ENCODE measurements at places on chromosomes 6 and 20.

DNA sequence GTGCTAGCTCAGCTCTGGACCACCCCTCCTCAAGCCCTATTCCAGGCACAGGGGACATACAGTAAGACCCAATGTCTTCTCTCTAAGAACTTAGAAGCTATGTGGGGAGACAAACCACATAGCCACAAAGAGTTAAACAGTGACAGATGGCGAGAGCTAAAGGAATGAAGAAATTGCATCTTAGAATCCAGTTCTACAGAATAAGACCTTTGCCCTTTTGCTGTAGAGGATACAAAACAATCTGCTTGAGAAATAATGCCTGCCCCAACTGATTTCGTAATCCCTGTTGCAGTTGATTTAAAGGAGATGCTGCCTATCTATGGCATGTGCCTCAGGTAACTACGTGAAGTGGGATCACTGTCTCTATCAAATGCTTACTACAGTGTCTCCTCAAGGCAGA, 31.2 kb downstream of the TNFRSF21 start:
- no peak for DNase-seq

DNA sequence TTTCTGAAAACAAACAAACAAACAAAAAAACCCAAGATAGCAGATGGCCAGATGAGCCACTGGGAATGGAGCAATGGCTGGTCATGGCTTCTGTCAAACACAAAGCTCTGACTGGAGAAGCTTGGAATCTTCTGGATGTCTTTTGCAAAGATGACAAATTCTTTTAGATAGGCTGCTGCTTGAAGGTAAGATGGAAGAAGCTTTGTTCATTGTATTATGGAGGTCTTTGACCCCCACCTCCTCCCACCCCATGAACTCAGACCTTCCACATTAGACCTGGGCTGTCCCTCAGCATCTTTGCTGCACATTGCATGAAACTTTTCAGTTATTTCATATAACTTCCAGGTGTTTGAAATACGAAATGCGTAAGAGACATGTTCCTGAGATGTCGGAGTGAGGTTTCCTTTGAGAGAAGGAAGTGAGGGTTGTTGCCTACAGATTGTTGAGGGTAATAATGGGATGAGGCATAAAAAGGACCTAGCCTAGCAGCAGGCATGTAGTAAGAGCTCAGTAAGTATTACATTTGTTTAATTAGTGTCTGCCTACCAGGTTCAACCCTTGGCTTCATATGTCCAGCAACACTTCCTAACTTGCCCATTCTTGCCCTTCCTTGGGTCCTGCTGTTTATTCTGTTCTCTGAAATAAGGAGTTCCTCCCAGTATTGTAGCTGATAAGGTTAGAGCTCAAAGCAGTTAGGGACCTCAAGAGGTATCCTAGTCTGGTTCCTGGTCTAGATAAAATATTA, 51.4 kb upstream of the IER3 start:
- DNase-seq: no peak

GRCh38 chr6:370555-370954, 21.0 kb upstream of the IRF4 start:
- DNase-seq: no peak

GRCh38 chr6:24207413-24207812, 81.4 kb downstream of the NRSN1 start:
- DNase-seq: no peak

DNA sequence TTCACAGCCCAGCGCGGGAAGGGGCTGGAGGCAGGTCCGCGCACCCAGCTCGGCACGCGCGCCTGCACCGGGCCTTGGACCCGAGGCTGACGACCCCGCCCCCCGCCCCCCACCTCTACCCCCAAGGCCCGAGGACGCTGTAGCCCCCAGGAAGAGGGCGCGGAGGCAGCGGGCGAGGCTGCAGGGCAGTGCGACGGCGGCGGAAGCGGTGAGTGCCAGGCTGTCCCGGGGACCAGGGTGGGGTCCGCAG, 1.2 kb downstream of the LIME1 start:
- DNase-seq: no peak

DNA sequence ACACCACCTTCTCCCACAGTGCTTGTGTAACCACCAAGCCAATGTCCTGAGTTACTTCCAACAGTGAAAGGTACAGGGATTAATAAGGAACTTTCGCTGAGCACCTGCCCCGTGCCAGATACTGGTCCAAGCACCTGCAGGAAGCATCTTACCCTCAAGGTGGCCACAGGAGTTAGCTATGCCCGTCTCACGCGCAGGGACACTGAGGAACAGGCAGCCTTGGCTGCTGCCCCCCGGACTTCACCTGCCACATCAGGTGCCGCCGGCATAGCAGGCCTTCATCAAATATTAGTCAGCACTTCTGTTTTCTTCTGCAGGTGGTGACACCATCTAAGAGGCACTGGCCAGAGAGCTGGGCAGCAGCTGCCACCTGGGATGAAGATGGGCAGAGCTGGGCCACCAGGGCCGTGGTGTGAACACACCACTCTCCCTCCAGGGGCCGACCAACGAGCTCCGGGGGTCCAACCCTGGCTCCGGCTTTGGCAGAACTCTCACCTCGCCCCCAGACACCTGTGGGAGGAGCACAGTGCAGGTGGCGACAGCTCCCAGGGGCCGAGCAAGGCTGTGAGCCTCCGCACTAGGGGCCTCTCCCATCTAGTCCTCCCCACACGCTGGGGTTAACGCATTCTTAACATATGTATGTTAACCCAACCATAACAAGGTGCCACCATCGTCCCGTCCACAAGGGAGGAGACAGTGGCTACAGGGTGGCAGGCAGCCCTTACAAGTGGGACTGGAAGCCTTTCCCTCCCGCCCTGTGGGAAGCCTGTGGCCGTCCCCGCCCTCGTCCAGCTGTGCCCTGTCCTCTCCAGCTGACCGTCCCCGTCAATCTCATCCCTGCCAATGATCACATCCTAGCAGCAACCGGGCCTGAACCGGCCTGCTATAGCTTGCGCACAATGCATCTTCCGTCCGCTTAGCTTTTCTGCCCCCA, 2.9 kb upstream of the PPDPF start:
- DNase-seq: no peak

DNA sequence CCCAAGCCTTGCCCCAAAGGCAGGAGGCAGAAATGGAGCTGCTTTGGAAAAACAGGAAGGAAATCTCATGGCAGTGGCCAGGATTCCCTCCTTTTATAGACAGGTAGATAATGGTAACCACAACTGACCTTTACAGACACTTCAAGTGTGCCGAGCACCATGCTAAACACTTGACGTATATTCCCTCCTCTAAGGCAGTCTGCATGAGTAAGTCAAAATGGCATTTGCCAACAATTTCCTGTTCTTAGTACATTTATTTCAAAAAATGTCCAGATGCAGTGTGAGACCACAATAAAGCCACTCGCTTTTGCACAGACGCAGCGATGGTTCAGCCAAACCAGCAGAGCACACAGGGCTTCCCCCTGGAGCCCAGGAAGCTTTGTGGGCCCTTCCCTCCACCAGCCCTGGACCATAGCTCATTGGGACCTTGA, 16.5 kb upstream of the GPR6 start:
- no peak for DNase-seq

DNA sequence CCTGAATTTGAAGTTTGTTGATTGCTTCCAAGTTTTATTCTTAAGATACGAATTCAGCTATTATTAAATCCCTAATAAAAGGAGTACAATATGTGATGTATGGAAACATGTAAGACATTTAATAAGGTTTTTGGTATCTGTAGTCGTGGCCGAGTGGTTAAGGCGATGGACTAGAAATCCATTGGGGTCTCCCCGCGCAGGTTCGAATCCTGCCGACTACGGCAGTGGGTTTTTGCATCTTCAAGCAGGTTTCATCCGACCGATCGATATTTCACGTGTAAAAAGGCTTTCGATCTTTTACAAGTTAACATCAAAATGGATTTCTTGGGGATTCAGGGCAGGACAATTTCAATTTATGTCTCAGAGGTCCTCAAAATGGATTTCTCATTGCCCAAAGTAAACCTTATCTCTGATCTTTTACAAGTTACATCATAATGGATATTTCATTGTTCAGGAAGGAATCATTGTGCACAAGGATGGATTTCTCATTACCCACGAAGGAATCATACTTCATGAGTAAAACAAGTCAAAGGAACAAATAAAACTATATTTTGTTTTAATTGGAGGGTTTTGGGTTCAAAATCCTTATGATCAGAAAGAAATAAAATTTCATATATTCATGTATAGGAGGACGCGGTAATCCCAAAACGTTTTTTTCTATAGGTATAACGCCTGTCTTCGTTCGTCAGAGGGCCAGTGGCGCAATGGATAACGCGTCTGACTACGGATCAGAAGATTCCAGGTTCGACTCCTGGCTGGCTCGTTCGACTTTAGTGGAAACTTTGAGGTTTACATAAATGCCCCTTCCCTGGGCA, 37.3 kb upstream of the BTN3A2 start:
- DNase-seq: no peak

GRCh38 chr20:14033310-14033709, 38.0 kb downstream of the MACROD2 start:
- no peak for DNase-seq

- DNase-seq: no peak
Measured at GRCh38 chr6:144160431-144161005, 10.2 kb downstream of the STX11 start.

DNA sequence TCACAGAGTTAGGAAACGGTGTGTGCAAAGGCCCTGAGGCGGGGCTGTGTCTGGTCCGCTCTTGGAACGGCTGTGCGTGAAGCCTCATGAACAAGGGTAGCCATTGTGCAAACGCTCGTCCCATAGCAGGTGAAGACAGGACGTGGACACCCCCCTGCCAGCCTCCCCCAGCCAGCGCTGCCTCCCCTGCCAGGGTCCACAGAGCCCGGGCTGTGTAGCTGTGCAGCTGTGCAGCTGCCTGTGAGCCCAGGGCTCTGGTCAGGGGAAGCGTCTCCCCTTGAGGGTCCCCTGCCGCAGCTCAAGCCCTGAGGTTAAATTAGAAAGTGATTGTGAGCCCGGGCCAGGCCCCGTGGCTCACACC, 139.4 kb downstream of the TAF4 start:
- no peak for DNase-seq

GRCh38 chr6:147935656-147936055, 407.0 kb upstream of the SASH1 start:
- DNase-seq: no peak

GRCh38 chr6:161216616-161217205, 57.1 kb downstream of the AGPAT4 start:
- no peak for DNase-seq
